ENCODE measurements at places on chromosomes 2 and 18.

GRCh38 chr2:101396316-101396717 is 9.0 kb upstream of the CREG2 start:
- DNase-seq: no peak

GRCh38 chr2:18232731-18233438 is 327.6 kb downstream of the RDH14 start:
- no peak for DNase-seq

GRCh38 chr18:38884050-38884449 is 1318.5 kb upstream of the CELF4 start:
- no peak for DNase-seq

- DNase-seq: no peak
Observed at GRCh38 chr2:74921236-74921736, 37.2 kb upstream of the POLE4 start.

GRCh38 chr2:240714747-240715725 is 23.4 kb downstream of the AQP12A start:
- DNase-seq: no peak

GRCh38 chr2:237320801-237321560 is 93.0 kb downstream of the COL6A3 start:
- DNase-seq: no peak

GRCh38 chr2:149441255-149441654 is 110.9 kb downstream of the LYPD6 start:
- DNase-seq: no peak

DNA sequence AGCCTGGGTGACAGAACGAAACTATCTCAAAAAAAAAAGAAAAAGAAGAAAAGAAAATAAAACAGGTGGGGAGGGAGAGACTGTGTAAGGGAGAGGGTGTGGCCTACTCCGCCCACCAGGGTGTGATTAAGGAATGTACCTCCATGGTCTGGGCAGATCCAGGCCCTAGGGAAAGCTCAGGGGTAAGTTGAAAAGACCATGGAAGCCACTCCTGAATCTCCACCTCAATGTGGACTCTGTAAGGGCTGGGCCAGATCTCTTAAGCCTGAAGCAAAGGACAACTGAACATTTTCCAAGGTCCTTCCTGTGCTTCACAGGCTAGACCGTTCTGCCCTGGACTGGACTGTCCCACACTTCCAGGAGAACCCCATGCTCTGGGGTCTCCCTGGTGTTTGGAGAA is 9.7 kb upstream of the ATG16L1 start:
- no peak for DNase-seq

- no peak for DNase-seq
Observed at GRCh38 chr2:105777506-105778055, 32.9 kb downstream of the NCK2 start.

DNA sequence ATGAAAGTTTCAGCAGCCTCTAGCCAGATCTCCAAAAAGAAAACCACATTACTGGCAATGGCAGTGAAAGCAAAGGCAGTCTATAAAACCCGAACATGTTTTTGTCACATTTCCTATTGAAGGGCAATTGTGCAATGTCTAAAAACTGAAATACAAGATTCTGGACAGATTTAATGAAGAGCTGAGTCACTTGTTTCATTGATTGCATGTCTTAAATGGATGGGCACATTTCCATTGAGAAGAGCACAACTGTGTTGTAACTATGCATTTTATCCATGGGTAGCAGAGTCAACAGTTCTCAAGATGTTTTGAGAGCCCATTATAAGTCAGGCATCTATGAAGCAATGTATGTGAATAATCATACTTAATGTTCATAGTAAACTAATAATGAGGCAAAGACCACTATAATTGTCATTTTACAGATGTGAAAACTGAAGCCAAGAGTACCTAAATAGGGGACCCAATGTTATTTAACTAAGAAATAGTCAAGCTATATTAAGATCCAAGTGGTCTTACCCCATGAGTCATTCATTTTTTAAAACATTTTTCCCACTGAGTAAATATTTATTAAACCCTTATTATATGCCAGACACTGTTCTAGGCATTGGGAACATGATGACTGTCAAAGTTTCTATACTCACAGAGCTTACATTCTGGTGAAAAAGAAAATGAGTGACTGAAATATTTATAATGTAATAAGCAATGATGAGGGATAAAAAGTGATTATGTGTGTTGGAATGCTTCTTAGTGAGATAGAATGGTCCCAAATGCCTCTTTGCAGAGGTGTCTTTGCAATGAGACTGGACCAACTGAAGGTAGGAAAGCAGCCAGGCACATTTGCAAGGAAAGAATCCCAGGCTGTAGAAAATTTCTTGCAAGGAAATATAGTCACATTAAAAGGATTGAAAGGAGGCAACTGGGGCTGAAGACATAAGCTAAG is 818.9 kb upstream of the ACVR2A start:
- no peak for DNase-seq
